ENCODE measurements at places on chromosomes 5 and 9.

DNA sequence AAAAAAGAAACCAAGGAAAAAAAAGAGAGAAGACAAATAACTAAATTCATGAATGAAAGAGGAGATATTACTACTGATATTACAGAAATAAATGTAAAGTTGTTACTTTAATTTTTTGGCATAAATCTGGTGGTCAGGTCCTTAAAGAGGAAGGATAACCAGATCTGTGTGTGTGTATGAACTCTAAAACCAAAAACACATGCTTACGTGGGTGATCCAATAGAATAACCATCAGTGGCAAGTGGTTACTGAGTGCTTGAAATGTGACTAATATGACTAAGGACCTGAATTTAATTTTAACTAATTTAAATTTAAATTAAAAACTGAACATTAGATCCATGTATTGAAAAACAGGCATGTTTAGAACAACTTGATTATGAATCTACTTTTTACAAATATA, 10.3 kb downstream of the SLC28A3 start:
- no peak for DNase-seq

DNA sequence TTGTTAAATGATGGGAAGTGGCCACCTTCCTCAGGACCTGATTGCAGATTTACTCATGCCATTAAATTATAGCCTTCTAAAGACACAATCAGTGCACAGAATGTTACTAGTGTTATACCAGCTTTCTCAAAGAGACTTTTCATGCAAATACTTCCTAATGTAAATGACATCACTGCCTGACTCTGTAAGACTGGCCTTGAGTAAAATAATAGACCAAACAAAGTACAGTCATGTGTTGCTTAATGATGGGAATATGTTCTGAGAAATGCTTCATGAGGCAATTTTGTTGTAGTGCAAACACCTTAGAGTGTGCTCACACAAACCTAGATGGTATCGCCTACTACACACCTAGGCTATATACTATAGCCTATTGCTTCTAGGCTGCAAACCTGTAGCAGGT, 17.0 kb upstream of the C1QTNF3 start:
- DNase-seq, result no peak

- DNase-seq, result no peak
Observed at GRCh38 chr5:174188295-174188694, 142.8 kb downstream of the NSG2 start.

- no peak for DNase-seq
Observed at GRCh38 chr5:65087154-65087553, 318.4 kb downstream of the CWC27 start.

- DNase-seq, result no peak
Observed at GRCh38 chr5:67268231-67269021, 71.8 kb upstream of the CD180 start.

DNA sequence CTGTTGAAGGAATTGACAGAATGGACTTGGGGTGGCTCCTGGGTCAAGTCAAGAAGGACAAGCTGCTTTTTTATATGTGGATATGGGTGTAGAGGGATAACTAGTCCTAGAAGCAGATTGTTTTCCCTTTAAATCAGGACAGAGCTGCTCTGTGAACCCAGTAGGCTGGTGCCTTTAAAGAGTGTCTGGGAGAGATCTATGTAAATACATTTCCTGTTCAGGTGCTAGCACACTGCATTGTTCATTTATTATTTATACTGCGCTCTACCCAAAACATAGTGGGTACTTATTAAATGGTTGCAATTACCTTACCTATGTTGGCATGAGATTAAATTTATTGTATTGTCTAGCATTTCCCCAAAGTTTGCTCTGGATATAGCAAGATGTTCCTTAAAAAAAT, 86.6 kb upstream of the EQTN start:
- DNase-seq, result no peak

GRCh38 chr5:67538855-67539506, 342.4 kb upstream of the CD180 start:
- no peak for DNase-seq

DNA sequence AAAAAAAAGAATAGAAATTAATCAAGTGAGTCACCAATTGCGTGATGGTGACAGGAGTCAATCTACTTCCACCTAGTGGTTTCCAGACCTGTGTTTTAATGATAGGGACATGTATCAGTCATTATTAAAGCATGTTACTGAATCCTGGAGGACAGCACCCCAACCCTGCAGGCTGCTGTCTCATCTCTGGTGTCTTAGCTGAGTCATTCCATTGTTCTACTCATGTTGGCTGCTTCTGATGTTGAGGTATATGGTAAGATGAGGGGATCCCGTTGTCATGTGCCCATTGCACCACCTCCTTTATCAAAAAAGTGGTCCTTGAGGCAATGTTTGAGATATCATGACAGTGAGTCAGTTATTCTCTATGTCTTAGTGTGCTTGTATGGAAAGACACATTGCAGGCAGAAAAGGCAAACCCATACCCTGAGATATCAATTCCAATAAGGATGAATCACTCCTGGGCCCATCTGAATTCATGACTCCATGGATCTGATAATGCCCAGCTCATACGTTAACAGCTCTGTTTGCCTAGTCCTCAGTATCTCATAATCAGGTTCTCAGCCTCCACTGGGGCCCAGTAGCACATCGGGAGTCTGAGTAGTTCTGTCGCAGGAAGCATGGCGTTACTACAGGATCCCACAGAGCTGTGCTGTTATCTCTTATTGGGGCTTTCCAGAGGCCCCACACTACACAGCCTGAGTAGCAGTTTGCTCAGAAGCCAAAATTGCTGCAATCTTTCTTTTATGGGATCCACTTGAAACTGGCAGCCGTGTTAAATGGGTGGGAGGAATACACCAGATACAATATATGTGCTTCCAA, 31.2 kb downstream of the HMGCS1 start:
- DNase-seq, result no peak

- DNase-seq, result no peak
Observed at GRCh38 chr5:102792705-102793104, 37.6 kb downstream of the PAM start.

DNA sequence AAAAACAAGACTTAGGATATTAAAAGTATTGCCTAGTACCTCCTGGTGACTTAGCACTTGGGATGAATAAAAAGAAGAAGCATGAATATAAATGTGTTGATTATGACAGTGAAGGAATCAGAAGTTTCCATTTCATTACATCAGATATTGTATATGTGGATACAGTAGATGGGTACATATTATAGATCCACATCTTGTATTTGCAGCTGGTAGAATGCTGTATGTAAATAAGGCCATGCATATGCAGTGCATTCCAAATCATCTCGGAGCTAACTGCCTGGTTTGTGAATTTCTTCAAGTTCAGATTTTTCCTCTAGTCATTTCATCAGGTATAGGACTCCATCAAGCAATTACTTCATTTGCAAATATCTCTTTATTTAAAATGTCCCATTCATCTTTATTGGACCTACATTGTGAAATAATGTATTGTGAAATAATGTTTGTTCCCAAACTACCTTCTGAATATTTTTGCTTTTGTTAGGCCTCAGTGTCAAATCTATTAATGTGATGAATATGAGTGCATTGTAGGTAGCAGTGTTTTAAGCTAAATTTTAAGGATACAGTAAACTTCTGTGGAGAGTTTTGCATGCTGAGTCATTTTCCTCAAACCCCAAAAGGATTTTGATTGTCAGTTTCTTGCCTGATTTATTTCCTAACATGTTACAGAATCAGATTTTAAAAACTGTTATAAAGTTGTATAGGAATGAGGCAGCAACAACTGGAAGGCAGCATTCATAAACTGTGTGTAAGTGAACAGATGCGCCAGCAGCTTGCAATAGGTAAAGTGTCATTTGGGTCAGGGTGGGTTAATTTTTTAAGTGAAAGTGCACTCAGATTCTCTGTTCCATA, 370.8 kb upstream of the RIOK2 start:
- DNase-seq, result no peak

DNA sequence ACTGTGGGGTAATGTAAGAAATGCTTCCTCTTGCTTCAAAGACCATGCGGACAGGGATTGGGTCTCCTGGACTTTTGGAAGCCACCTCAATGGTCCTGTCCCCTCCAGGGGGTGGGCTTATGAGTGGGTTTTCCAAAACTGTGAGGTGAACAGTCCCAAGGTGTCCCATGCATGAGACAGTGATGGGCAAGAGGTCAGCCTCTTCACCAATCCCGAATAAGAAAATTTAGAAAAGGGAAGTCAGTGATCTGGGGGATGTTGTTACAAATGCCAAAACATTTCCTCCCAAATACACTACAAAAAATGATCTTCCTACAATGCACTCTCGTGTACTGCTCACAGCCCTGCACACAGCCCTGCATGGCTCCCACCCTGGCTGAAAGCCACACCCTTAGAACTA, 215.7 kb upstream of the TBC1D2 start:
- no peak for DNase-seq

- DNase-seq, result no peak
Observed at GRCh38 chr9:127132375-127132774, 9.9 kb upstream of the ANGPTL2 start.

GRCh38 chr5:90802474-90803317, 244.1 kb downstream of the ADGRV1 start:
- peak; percentile 21 for DNase-seq

DNA sequence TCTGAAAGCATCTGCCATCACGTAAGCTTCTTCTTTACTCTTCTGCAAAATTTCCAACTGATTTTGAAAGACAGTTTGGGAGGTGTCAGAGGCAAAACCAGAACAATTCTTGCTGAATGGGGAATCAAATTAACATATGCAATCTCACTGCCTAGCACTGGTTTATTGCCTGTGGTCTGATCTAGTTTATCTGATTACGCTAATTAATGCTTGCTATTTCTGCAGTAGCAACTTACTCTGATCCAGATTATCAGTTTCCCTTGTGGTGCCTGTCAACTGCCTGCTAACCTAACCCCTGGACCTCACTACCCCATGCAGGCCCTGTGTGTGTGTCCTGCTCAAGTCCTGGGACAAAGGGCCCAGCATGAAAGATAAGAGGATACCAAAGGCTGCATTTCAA, 40.3 kb downstream of the CCDC125 start:
- no peak for DNase-seq

DNA sequence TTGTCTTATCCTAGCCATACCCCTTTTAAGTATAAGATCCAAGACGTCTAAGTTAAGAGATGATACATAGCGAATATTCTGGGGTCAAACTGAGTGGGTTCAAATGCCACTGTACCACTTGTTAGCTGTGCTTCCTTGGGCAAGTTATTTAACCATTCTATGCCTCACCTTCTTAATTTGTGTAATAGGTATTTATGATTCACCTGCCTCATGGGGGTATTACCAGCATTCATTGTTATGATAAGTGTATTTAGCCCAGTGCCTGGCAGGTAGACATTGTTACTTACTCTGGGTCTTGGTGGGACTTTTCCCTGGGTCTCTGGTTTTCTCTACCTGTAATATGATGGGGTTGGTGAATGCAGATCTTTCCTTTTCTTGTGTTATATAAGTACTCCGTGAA, 3.8 kb downstream of the LARP1 start:
- no peak for DNase-seq

GRCh38 chr9:87609002-87609401, 111.3 kb downstream of the DAPK1 start:
- DNase-seq, result no peak

- no peak for DNase-seq
Observed at GRCh38 chr9:131013015-131013755, 4.2 kb downstream of the LAMC3 start.

GRCh38 chr9:131337131-131337848, 47.8 kb downstream of the PLPP7 start:
- DNase-seq, result peak; percentile 57

DNA sequence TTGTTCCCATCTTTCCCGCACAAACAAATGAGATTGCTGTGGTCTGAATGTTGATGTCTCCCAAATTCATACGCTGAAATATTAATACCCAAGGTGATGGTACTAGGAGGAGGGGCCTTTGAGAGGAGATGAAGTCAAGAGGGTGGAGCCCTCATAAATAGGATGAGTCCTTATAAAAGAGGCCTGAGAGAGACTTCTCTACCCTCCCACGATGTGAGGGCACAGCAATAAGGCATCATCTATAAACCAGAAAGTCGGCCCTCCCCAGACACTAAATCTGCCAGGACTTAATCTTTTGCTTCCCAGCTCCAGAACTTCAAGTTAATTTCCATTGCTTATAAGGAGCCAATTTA, 170.4 kb downstream of the CTNND2 start:
- no peak for DNase-seq

GRCh38 chr9:69569738-69570451, 102.3 kb downstream of the APBA1 start:
- DNase-seq, result no peak

DNA sequence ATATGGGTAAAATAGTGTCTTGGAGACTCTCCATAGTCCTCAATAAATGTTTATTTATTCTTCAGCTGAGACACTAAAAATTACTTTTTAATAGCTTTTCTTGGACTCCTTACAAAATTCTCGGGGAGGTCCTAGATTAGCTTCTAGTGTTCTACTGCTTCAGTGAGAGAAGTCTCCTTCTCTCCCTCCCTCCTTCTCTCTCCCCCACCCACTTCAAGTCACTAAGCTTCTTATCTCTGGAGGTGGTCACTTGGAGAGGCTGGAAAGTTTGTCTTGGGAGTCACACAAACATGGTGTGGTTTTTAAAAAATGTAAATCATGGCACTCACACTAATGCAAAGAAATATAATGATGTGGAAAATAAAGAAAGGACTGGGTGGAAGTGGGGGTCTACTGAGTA, 64.1 kb downstream of the SEMA6A start:
- peak; percentile 20 for DNase-seq

DNA sequence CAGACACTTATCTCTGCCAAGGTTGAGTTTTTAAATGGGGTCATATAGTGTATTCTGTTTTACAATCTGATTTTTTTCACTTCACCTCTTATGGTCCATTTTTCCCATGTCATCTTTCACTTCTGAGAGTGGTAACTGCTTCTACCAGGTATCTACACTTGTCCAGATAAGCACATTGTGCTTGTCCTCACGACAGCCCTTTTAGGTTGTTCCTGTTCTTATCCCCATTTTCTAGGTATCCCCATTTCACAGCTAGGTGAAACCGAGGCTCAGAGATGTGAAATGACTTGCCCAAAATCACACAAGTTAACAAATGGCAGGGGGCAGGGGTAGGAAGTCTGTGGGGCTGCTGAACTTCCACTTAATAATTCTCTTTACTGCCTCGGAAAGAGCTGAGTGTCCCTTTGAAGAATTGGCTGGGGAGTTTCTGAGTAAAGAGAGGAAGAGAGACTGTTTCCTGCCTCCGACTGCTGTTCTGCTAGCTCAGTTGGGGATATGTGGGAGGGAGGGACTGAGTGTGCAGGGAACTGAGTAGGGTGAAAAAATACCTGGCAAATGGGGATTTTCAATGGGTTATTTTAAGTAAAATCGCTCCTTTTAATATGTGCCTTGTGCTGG, 255.4 kb downstream of the GRIA1 start:
- no peak for DNase-seq

- no peak for DNase-seq
Observed at GRCh38 chr5:5929291-5930020, 448.9 kb downstream of the MED10 start.

- no peak for DNase-seq
Observed at GRCh38 chr9:38149647-38150046, 80.6 kb upstream of the SHB start.

DNA sequence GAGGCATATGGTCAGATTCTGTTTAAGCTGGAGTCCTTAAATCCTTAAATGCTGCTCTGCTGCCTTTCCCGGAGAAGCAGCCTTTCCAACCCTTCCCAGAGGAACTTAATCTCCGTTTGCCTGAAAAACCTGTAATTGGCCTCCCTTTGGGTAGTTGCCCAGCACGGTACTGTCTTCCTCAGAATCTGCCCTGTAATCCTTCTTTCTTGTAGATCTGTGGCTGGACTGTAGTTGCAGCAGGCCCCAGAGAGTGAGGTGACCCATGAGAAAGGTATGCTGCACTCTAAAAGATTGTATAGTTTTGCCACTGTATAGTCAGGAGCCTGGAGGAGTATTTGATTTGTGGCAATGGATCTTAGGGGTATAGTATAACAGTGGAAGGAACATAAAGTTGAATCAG, 11.7 kb downstream of the SPIN1 start:
- DNase-seq, result peak; percentile 42

Data from WERI-Rb-1 (cell line).